ENCODE measurements at places on chromosomes 7 and 10.
A peak's percentile ranks its signal among the peaks of the same experiment; 100 is the strongest.

DNA sequence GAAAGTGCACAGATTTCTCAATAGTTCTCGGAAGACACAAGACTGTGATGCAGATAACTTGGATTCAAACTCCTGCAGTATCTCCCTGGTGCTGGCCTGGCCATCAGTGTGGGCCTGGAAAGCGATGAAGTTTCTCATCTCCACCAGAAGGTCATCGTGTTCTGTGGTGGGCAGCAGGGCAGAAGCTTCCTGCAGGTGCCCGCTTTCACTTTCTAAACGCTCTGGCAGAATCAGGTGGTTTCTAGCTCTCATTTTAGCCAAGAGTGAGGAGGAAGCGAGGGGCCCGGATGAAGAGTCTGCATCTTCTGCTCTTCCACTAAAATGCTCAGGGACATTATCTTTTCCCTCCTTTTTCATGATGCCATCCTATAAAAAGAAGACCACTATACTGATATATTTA, 63.0 kb upstream of the DRGX start:
- no peak for DNase-seq

GRCh38 chr7:90726120-90726519, 130.0 kb downstream of the CDK14 start:
- peak; percentile 9 for DNase-seq

- no peak for DNase-seq
These were observed 44.2 kb downstream of the DRGX start for GRCh38 chr10:49351669-49352068.

GRCh38 chr10:48604039-48604990, 558 bp downstream of the ARHGAP22 start:
- DNase-seq: no peak

GRCh38 chr10:50917486-50917885, 32.1 kb upstream of the A1CF start:
- DNase-seq: peak; percentile 80

GRCh38 chr7:20895563-20895962, 108.9 kb upstream of the SP8 start:
- no peak for DNase-seq

GRCh38 chr7:23210506-23210905, 28.7 kb downstream of the NUP42 start:
- no peak for DNase-seq

DNA sequence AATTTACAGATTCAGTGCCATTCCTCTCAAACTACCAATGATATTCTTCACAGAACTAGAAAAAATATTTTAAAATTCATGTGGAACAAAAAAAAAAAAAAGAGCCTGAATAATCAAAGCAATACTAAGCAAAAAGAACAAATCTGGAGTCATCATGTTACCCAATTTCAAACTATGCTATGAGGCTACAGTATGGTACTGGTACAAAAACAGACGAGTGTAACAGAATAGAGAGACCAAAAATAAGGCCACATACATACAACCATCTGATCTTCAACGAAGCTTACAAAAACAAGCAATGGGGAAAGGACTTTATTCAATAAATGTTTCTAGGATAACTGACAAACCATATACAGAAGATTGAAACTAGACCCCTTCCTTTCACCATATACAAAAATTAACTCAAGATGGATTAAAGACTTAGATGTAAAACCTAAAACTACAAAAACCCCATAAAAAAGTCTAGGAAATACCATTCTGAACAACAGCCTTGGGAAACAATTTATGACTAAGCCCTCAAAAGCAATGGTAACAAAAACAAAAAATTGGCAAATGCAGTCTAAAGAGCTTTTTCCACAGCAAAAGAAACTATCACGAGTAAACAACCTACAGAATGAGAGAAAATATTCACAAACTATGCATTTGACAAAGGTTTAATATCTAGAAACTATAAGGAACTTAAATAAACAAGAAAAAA, 207.7 kb downstream of the PTN start:
- DNase-seq: peak; percentile 30

DNA sequence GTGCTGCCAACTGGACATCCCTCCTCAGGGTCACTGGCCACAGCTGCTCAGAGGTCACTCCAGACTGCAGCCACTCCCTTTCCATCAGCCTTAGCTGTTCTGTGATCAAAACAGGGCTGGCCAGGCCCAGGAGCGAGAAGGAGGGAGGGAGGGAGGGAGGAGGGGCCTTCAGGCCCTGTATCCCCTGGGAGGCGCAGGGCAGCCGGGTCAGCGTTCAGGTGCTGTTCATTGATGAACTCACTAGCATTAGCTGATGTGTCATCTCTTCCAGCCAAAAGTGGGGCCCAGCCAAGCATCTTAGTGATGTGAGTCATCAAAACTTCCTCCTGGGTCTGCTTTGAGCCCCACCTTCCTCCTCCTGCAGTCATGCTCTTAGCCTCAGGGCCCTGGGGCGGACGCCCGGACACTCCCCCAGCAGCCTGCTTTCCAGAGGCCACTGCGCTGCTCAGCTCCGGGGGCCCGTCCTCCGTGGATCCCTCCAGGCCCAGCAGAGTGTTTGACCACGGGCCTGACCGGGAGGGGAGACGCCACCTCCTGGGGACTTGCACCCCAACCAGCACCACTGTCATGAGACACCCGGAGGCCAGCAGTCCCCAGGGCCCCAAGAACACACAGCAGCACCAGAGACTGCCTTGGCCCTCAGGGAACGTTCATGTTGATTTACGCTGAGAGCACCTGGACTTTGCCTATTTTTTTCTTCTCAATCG, 149.2 kb downstream of the PRKAG2 start:
- DNase-seq: peak; percentile 96

GRCh38 chr10:110011681-110012080, 3.9 kb downstream of the ADD3 start:
- no peak for DNase-seq

DNA sequence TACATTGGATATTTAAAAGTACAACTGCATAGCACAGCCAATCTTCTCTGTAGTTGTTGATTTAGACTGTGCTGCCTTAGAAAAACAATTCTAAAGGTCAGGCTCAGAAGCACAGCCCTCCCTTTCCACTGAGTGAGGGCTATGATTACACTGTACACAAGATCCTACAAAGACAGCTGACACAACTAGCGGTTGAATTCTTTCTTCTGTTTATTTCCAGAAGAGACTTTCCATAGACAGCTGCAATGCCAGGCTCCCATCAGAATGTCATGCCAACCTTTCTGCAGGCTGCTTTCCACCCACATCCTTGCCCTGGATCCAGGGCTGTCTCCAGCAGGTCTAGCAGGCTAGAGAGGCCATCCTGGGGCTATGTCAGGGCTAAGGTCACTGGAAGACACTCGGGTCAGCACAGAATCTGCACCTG, 39.3 kb downstream of the FAM13C start:
- DNase-seq: no peak

DNA sequence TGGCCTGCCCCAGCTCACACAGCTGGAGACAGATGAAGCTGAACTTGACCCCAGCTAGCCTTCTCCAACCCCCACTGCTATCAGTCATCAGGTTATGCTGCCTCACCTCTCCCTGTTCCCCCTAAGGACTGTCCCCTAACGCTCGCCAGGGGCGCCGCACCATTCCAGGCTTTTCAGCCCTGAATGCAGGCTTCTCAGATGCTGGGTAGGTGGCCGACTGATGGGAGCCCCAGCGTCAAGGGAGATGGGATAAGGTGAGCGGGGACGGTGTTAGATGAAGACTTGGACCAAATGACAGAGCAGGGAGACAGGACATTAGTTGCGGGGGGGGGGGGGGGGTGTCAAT, 15.8 kb upstream of the OPALIN start:
- DNase-seq: no peak

DNA sequence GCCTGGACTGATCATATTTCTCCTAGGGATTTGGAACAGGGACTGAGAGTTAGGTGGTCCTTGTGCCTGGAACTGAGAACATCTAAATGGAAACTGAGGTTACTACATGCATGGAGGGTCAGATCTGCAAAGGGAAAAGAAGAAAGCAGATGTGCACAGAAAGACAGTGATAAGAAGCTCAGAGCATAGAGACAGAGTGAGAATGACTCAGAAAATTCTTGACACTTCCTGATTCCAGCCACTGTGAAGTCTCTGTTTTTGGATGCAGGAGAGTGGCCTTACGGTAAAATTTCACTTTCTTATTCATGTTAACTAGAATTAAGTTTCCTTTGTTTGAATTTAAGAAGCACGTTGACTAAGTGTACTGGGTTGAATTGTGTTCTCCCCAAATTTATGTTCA, 241.7 kb downstream of the TMEM26 start:
- DNase-seq: no peak
